ENCODE measurements at places on chromosomes 13 and 19. TPM values are rescaled to one million over a fixed set of nuclear protein-coding genes. Genes with fewer than 3 reads are reported as not detected.

DNA sequence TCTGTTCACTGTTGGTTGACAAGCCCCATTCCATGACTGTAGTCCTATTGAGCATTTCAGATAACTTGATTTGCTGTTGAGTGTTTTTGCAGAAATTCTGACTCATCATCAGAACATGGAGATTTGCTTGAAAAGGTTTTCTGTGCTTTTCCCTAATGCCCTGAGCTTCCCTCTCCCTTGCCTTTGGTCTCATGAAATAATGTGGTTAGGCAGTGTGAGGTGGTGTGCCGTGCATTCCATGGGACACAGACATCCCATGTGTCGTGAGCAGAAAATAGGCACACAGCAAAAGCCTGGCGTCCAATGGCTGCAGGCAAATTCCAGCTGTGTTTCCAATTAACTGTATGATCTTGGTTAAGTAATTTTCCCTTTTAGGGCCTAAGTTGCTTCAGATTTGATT is 197.4 kb downstream of the DLEU7 start:
- DNase-seq = no peak

DNA sequence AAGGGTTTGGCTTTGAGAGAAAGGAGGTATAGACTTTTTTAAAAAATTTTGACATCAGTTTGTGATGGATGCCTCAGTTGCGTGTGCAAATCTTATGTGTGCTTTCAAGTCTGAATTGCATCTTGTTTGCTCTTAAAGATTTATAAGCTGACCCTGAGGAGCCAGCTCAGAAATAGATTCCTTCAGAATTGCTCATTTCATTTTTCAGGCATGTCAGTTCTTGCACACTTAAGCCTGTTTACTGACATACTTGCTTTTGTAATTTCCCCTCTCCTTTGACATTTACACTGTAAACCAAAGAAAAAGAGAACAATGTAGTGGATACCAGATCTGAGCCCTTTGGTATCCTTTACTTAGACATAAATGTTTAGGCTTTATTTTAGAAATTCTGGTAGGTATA is 87.6 kb downstream of the RNF17 start:
- DNase-seq = peak; percentile 14

The KLK12 gene
- not detected for total RNA-seq

The TUBA3C gene
- not detected for total RNA-seq

- DNase-seq = no peak
Observed at GRCh38 chr13:106183410-106184065, 351.9 kb downstream of the EFNB2 start.
